Left lung (tissue), 14 donors: ENCODE measurements at places on chromosomes 6 and 20. TPM values are rescaled to one million over a fixed set of nuclear protein-coding genes. Genes with fewer than 3 reads are reported as not detected.

DNA sequence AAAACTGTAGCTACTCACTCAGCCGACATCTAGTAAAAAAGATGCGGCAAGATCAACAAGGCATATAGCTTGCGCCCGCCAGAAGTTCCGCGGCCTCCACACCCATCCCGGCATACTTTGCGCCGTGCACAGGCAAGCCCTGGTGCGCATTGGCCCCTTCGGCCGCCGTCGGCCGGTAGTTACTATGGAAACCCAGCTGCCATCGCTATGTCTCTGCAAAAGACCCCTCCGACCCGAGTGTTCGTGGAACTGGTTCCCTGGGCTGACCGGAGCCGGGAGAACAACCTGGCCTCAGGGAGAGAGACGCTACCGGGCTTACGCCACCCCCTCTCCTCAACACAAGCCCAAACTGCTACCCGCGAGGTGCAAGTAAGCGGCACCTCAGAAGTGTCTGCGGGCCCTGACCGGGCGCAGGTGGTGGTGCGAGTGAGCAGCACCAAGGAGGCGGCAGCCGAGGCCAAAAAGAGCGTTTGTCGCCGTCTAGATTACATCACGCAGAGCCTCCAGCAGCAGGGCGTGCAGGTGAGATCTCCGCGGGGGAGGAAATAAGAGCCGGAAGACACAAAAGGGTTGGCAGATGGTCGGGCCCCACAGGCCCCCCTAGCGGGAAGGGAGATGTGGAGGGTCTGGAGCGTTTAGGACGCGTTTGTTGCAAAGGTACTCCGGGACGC is at the start of gene IRAK1BP1:
IRAK1BP1 (plus strand) TSS at position 182 of the 671 bp plus-strand sequence; CDS start at position 208, 26 bp downstream.
- DNase-seq, result peak; percentile 89
- H3K36me3 ChIP-seq, result no peaks in the 10 kb centered on the region
- H3K4me1 ChIP-seq, result peaks cover 9% of the 10 kb centered on the region
- peak within 1 kb of the TSS; percentile 76 for H3K27ac ChIP-seq

DNA sequence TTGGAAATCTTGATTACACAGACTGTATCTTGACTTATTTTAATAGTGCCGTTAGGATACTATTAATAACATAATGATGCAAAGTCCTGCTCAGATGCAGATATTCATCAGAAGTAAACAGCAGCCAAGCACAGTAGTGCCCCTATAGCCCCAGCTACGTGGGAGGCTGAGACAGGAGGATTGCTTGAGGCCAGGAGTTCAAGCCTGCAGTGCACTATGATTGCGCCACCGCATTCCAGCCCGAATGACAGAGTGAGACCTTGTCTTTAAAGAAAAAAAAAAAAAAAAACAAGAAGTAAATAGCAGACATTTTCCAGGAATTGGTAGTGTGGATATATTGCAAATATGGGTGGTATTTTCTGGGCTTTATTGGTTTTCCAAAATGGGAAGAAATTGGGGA is 61.8 kb downstream of the TULP4 start:
- no peak overlapping the region for H3K27ac ChIP-seq
- no peak overlapping the region for H3K4me3 ChIP-seq
- H3K4me1 ChIP-seq, result peaks cover 9% of the 10 kb centered on the region
- no peaks in the 10 kb centered on the region for H3K36me3 ChIP-seq
- H3K27me3 ChIP-seq, result no peaks in the 10 kb centered on the region

- no peak for DNase-seq
- no peak overlapping the region for H3K27ac ChIP-seq
- H3K4me3 ChIP-seq, result no peak overlapping the region
- H3K36me3 ChIP-seq, result no peaks in the 10 kb centered on the region
- H3K4me1 ChIP-seq, result peaks cover 5% of the 10 kb centered on the region
Measured at GRCh38 chr20:25535762-25536161, 49.6 kb downstream of the NINL start.

GRCh38 chr6:107032051-107032450 is 4.1 kb downstream of the MTRES1 start:
- no peaks in the 10 kb centered on the region for H3K27me3 ChIP-seq
- no peak for DNase-seq
- H3K27ac ChIP-seq, result no peak overlapping the region
- no peaks in the 10 kb centered on the region for H3K36me3 ChIP-seq

Gene ABHD16B
- polyA plus RNA-seq, result not detected

Gene DSP
- polyA plus RNA-seq, result 74.2 TPM

Gene SOX4
- polyA plus RNA-seq, result 113 TPM

Gene DTNBP1
- polyA plus RNA-seq, result 15.4 TPM

Gene TCP11
- 0.63 TPM for polyA plus RNA-seq
